Smooth muscle cell of the brain vasculature (primary cell): ENCODE measurements at places on chromosomes 11 and 22.

DNA sequence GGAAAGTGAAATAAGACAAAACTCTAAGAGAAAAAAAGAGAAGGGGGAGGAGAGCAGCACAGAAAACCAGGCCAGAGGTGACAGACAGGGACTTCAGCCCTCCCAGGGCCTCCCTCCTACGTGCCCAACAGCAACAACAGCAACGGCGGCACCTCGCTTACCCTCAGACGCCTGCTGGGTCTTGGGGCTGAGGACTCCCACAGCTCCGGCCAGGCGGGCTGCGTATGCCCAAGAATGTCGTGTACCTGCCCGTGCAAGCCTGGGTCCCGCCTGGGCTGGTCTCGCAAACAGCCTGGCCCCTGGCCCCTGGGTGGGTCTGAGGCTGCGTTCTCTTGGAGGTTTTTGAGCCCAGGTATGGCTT is 30.5 kb downstream of the ARAP1 start:
- no peak for DNase-seq

DNA sequence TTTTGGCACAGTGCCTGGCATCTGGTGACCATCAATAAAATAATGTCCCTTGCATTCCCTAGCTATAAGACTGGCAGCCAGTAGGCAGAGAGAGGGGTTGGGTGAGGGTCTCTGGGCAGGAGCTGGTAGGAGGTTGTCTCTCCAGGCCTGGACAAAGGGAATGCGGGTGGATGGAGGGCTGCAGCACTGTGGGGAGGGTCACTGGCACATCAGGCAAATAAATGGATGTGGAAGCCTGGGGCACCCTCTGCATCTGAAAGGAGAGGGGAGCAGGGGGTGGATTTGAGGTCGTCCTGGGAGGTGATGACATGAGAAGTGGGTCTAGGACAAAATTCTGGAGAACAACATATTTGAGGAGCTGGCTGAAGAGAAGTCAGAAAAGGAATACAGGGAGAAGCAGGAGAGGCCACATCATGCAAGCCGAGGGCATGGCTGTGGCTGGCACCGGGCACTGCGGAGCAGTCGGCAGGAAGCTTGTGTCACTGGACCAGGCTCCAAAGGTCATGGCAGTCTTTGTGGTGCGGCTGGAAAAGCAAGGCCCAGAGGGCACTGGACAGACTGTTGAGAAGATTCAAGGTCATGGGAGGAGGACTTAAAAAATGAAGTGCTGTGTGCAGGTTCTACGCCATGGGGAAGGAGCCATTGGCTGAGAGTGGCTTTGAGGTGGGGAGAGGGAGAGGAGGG is 36.5 kb upstream of the THY1 start:
- DNase-seq = no peak

GRCh38 chr22:38228873-38229740 is 27.3 kb downstream of the MAFF start:
- DNase-seq = no peak

DNA sequence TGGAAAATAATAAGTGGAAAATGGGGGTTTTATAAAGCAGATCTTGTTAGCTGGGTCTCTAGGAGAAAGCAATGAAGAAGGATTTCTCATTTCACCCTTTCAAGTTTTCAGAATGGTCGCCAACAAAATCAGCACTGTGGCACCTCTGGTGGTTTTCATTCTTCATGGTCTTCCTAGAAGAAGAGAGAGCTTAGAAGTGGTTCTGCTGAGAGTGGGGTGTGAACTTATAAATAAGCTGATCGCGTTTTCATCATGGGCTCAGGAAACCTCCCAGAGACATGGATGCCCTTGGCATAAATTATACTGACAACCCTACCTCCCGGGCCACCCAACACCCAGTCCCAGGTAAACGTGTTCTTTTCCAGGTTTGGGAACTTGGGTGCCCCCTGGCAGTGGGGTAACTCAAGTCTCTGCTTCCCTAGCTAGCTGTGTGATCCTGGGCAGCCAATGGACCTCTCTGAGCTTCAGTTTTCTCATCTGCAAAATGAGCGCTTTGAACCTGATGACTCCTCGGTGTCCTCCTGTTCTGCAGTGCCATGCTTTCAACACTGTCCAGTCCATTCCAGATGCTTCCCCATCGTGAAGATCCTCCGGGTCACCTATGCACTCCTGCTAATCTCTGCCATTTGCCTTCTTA is 72.6 kb upstream of the GRAMD1B start:
- DNase-seq = no peak

- DNase-seq = no peak
These were observed at the start of gene MYRF for GRCh38 chr11:61752117-61752924. Gene MYRF, plus strand, starts transcription at chr11:61752636. Its CDS starts 109 bp downstream, at chr11:61752745.

DNA sequence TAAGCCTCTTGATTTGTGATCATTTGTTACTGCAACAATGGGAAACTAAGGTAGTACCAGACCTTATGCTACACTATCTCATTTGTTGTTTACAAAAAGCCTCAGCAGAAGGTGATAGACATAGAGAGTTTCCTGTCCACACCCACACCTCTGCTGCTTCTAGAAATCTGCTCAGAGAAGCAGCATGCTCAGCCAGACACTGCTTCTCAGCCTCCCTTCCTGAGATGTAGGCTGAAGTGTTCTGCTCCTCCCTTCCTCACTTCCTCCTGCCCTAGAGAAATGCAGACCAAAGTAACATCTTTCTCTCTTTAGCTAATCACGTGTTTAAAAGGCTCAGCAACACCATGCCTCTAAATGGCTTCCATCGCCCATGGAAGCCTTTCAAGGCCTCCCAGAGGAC is 88.4 kb downstream of the SLC1A2 start:
- no peak for DNase-seq

GRCh38 chr11:45827123-45827522 is 20.2 kb upstream of the CRY2 start:
- DNase-seq = no peak

GRCh38 chr11:134330611-134331353 is 1.0 kb upstream of the GLB1L2 start:
- DNase-seq = no peak

DNA sequence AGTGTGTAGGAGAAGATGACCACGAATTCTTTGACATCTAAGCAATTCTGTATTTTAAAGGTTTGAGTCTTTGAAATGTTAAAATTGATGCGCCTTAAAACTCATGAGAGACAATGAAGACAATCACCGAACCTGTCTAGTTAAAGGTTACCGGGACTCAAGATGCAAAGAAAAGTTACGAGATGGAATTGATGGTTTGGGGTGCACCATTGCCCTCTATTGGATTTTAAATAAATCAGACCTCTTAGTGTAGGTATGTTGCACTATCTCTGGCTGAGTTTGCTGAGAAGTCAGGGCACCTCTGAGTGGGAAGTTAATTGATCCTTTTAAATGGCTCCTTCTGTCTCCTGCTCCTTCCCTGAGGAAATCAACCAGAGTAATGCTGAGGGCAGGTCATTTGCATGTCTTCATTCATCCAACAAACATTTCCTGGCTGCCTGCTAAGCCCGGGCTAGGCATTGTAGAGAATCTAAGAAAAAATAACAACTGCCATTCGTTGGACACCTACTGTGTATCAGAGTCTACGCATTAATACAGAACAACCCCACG is 19.4 kb upstream of the TMA7B start:
- DNase-seq = no peak

DNA sequence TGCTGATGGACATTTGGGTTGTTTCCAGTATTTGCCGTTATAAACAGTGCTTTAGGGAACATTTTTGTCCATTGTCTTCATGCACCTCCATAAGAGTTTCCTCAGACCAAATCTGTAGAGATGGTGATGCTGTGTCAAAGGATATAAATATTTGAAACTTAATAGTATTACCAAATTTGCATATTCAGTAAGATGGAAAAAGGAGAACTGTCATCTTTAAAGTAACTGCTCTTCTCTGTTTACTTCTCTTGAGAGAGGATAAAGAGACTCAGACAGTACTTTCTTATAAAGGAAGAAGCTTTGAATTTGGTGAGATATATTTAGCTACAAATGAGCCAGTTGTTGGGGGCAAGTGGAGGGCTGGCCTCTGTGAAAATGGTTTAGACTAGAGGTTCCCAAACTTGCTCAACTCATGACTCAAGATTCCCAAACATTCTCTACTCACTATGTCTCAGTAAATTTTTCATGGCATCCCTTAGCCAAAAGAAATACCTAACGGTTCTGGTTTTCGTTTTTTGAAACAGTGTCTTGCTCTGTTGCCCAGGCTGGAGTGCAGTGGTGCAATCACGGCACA is 26.2 kb downstream of the SHISA8 start:
- no peak for DNase-seq

DNA sequence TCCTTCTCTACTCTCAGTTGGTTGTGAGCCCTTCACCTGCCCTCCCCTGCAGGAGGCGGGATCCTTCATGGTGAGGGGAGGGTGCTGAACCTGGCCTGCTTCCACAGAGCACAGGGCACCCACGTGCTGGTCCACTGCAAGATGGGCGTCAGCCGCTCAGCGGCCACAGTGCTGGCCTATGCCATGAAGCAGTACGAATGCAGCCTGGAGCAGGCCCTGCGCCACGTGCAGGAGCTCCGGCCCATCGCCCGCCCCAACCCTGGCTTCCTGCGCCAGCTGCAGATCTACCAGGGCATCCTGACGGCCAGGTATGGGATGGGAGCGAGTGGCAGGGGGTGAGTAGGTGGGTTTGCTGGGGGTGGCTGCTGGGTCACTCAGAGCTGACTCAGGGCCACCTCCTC is 6.3 kb downstream of the SSH3 start:
- DNase-seq = no peak

GRCh38 chr11:104163100-104164027 is 583 bp downstream of the PDGFD start:
- no peak for DNase-seq

DNA sequence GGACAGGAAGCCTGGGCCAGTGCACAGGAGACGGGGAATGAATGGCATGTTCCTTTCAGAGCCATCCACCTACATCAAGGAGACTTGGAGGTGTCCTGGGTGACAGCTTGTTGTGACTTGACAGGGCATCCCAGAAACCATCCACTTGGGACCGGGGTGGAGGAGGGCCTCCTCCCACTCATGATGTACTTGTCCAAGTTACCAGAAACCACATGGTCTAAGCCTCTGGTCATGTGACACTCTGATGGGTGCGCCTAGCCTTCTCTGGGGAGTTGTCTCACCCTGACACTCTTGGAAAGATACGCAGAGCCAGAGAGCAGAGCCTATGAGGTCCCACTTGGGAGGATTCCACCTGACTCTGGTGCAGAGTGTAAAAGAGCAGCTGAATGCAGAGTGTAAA is 21.6 kb upstream of the FXYD6 start:
- no peak for DNase-seq

GRCh38 chr11:4066910-4067309 is 27.7 kb upstream of the RRM1 start:
- no peak for DNase-seq

DNA sequence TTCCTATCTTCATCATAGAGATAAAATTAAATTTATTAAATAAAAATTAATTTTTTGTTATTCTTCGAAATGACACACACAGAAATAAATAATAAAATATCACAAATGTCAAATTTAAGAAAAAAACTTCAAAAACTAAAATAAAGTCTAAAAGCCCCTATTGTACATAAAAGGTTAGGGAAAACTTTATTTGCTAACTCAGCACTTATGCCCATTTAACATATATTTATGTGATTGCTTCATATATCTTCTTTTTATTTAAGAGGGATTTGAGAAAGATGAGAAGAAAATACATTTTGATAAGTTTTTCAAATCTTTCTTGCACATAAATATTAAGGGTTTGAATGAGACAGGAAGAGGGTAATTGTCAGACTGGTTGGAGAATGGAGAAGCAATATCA is 2350.4 kb upstream of the RAG2 start:
- no peak for DNase-seq

DNA sequence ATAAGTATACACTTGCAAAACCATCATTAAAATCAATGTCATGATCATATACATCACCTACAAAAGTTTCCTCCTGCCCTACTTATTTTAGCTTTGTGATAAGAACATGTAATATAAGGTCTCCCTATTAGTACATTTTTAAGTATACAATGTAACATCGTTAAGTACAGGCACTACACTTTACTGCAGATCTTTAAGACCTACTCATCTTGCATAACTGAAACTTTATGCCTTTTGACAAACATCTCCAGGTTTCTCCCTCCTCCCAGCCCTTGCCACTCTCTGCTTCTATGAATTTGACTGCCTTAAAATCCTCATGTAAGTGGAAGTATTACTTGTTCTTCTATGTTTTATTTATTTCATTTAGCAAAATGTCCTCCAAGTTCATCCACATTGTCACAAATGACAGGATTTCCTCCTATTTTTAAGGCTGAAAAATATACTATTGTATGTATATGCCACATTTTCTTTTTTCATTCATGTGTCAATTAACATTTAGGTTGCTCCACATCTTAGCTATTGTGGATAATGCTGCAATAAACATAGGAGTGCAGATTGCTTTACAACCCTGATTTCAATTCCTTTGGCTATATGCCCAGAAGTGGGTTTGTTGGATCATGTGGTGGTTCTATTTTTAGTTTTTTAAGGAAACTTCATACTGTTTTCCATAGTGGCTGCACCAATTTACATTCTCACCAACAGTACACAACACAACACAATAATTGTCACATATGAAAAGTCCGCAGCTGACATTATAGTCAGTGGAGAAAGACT is 471.1 kb upstream of the ANO3 start:
- peak; percentile 3 for DNase-seq

- no peak for DNase-seq
These were observed 18.2 kb downstream of the DDX17 start for GRCh38 chr22:38487946-38488345.

GRCh38 chr11:65870706-65871681 is 1.6 kb downstream of the EFEMP2 start:
- DNase-seq = no peak

- no peak for DNase-seq
These were observed 1.7 kb upstream of the XBP1 start for GRCh38 chr22:28801845-28802594.

DNA sequence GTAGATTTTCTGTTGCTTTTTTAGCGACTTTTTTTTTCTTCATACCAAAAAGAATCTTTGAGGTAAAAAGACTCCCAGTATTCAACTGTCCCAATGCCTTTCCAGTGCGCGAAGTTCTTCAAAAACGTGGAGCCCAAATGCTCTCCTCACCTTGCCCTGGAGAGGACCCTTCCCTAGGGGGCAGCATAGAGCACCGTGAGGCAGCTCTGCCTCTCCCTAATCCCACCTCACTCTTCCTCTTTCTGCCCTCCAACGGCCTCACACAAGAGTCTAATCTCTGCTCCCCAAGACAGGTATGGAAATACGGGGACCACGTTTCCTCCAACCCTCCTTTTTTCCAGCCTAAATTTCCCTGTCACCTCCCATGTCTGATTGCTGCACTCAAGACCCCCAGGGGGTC is 117.5 kb upstream of the ALX4 start:
- no peak for DNase-seq

- DNase-seq = no peak
These were observed 4.6 kb downstream of the ISX start for GRCh38 chr22:35070451-35071093.

DNA sequence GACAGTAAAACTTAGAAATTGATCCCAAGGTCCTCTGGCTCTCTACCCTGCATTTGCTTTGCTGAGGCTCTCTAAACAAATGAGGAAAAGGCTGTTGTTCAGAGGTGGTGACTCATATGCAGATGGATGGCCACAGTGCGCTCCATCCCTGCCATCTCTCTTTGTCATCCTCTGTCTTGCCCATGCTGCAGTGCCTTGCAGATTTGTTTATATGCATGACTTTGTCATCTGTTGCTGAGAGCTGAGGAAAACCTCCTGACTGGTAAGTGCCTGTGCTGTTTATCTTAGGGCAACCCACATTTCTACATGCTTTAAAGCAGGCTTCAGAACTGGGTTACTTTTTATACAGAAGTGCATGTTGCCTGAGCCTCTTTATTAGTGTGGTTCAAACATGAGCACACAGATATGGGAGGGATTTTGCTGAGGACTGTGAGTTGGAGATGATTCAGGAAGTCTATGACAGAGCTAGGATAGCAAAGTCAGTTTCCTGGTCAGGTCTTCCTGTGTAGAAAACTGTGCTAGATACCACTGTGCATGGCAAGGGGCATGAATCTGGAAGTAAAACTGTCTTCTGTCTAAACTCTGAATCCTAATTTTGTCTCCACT is 57.4 kb downstream of the JAM3 start:
- no peak for DNase-seq
